ENCODE measurements at places on chromosomes 12 and 14.

- no peak for DNase-seq
These were observed 127.5 kb downstream of the PAPOLA start for GRCh38 chr14:96629558-96630222.

DNA sequence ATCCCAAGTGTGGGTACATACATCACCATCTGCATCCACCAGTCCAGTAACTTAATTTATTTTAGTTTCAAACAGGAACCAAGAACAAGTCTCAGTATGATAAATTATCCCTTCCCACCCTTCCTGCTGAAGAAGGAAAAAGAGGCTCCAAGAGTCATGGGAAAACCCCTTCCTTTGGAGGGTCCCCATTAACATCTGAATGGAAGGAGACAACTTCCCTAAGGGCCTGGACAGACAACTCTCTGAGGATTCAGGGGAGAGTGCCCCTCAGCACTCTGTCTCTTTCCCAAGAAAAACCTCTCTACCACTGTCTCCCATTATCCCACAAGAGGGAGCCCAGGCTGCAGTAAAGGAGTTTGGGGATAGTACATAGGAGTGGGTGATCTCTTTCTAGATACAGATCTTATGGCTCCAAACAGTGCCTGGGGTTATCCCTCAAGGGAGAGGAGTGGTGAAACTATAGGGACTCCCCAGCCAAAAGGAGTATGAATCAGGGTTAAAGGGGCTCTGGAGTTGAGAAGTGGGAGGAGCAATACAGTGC, 6.2 kb downstream of the WNT10B start:
- DNase-seq = no peak

- no peak for DNase-seq
These were observed 309.3 kb downstream of the PDZRN4 start for GRCh38 chr12:41497409-41497808.

DNA sequence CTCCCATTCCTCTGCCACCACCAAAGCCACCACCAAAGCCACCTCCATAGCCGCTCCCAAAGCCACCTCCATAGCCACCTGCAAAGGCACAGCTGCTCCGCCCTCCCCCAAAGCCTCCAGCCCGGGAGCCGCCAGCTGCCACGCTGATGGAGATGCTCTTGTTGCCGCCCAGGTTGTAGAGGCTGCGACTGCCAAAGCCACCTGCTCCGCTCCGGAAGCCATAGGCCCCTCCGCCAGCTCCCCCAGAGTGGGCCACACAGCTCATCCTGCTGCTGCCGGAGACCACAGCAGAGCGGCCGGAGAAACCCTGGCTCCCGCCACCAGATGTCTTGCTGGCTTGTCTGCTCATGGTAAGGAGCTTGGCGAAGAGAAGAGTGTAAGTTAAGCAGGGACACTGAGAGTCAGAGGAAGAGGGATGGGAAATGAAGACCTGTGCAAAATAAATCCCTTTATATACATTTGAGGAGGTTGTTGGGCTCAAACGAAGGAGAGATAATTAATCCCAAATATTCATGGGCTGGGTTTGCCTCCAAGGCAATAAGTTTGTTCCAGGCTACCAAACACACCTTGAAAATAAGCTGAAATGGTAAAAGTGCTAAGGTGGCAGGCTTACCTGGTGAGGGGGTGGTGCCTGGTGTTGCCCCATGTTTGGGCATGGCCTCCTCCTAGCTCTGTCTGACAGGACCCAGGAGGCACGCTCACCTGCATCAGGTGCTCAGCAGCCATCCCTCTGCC, at the start of gene KRT3:
Gene KRT3 (minus strand): TSS at position 424 of the 735 bp plus-strand sequence. CDS start 75 bp downstream, at position 349.
- DNase-seq = no peak

- DNase-seq = no peak
These were observed 1472.5 kb upstream of the SEL1L start for GRCh38 chr14:83006121-83006670.

GRCh38 chr12:96225994-96226399, 31.8 kb downstream of the ELK3 start:
- no peak for DNase-seq

DNA sequence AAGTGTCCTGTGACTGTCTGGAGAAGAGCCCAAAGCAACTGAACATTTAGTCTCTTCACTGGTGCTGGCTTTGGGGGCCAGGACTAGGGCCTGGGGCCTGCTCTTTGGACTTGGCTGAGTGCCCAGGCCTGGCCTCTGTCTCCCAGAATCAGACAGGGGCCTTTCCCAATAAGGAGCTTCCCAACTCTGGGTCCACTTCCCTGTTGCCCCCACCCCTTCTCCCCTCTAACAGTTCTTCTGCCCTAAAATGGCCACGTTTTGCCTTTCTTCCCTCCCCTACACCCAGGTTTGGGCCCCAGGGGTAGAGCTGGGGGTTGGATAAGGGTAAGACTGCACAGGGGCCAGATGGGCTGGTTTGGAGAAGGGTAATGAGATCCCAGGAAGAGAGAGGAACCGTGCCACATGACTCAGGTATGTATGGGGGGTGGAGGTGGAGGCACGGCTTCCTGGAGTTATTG, 10.0 kb upstream of the ITGA5 start:
- DNase-seq = no peak

DNA sequence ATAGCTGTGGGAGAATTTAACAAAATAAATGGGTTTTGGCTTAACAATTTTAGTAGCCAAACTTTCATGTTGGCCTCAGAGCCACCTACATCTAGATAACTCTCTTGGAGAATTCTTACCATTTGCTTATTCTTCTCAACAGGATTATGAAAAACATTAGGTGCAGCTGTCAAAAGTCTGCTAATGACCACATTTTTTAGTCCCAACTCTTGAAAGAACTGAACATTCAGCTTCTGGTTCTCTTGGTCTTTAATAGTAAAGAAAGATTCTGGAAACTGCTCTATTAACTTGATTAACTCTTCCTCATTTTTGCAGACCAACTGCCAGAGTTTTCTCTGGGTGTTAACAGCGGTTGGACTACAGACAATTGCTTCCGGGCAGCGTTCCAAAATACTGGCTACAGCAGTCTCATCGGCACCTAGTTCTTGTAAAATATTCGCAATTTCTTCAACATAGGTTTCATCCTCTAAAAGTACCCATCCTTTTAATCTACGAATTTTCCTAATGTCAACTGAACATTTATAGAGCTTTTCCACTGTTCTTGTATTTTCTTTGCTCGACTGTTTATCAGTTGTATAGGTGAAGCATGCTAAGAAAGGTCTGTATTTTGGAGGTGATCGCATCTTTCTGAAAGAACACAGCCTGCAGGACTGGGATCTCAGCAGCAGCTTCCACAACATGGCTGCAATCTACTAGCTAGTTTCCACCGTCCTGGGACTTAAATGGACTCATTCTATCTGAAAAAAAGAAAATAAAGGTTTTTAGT, 8.7 kb downstream of the MTERF2 start:
- peak; percentile 57 for DNase-seq

GRCh38 chr12:124386059-124386458, 91.2 kb downstream of the RFLNA start:
- no peak for DNase-seq

DNA sequence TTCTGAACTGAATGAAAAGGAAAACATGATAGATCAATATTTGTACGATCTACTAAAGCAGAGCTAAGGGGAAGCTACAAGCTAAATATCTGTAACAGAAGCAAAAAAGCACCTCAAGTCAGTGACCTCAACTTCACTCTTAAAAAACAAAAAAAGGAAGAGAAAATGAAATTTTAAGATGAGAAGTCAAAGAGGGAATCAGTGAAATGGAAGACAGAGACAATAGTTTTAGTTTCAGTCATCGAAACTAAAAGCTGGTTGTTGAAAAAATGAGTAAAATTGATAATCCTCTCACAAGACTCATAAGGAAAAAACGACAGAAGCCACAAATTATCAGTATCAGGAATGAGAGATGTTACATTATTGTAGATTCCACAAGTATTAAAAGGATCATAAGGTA, 11.9 kb upstream of the SLC2A13 start:
- DNase-seq = no peak

DNA sequence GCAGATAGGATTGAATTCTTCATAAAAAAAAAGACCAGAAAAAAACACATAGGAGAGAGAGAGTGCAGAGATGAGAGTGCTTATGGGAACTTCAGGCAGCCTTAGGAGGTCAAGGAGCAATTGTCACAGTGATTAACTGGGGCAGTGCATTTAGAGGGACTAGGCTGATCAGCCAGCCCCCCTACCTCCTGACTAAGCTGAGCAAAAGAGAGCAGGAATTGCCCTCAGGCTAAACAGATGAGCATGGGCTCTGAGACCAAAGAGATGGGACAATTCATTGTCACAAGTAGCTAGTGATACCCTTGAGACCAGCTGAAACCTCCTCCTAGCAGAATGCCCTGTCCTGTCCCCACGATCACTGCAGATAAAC, 124.0 kb downstream of the BTG1 start:
- DNase-seq = no peak

DNA sequence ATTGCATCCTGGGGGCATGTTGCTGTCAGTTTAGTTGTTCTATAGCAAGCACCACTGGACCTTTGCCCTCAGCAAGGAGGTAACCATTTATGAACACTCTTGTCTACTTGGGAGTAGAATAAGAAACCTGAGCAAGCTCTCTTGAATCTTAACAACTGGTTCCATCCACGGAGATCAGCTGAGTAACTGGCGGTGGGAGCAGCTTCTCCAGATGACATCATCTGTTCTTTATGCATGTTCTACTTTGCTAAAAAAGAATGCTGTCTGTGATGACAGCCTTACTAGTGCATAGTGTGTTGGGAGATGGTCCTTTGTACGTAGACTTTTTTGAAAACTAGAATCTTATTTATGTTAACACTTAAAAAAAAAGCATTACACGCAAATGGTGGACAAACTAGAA, 17.7 kb downstream of the SLC4A8 start:
- DNase-seq = no peak

- no peak for DNase-seq
These were observed 131.2 kb downstream of the KCNH5 start for GRCh38 chr14:62914025-62914424.

GRCh38 chr12:98053202-98053601, 462.2 kb upstream of the TMPO start:
- DNase-seq = no peak

- DNase-seq = no peak
These were observed 198.3 kb upstream of the OTX2 start for GRCh38 chr14:57008534-57008933.

- DNase-seq = no peak
These were observed 47.1 kb upstream of the OVCH1 start for GRCh38 chr12:29544428-29545101.

DNA sequence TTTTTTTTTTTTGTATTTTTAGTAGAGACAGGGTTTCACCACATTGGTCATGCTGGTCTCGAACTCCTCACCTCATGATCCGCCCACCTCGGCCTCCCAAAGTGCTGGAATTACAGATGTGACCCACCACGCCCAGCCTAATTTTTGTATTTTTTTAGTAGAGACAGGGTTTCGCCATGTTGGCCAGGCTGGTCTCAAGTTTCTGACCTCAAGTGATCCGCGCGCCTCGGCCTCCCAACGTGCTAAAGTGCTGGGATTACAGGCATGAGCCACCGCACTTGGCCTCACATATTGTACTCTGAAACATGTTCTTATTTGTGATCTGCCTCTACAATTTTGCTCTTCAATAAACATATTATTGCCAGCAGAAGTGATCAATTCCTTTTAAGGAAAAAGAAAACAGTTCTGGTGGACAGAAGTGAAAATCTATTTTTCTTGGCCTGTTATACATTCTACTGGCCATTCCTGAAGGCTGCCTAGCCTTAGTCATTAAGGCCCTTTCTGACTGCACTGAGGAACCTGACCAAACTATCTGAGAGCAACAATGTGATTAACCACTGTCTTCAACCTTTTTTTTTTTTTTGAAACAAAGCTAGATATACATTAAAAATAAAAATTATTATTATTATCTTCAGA, 36.1 kb downstream of the SNX6 start:
- DNase-seq = no peak

DNA sequence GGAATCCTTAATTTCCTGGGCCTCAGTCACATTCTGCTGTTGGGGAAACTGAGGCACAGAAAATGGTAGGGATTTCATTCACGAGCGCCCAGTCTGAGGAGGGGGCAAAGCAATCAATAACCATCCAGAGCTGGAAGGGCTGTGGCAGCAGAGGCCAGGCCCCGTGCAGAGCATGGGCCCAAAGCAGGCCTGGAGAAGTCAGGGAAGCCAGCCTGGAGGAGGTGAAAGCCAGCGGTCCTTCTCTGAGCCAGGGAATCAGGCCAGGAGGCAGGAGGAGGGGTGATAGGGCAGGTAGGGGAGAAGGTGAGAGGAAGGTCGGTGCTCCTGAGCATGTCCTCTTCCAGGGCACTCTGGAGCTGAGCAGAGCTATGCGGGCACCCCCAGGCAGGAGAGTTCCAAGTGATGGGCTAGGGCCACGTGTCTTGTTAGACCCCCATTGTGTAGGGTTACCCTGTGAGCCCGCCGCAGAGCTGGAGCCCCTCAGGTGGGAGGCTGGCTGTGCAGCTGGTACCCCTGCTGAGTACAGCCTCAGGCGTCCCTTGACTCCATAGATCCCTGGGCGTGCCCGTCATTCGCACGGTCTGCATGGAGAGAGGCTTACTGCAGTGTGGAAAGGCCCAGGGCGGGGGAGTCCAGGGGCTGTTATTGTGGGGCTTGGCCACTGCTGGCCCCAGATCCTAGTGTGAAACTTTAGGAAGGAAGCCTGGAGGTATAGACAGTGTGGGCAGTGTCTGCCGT, 4.8 kb downstream of the TNFAIP2 start:
- DNase-seq = no peak

DNA sequence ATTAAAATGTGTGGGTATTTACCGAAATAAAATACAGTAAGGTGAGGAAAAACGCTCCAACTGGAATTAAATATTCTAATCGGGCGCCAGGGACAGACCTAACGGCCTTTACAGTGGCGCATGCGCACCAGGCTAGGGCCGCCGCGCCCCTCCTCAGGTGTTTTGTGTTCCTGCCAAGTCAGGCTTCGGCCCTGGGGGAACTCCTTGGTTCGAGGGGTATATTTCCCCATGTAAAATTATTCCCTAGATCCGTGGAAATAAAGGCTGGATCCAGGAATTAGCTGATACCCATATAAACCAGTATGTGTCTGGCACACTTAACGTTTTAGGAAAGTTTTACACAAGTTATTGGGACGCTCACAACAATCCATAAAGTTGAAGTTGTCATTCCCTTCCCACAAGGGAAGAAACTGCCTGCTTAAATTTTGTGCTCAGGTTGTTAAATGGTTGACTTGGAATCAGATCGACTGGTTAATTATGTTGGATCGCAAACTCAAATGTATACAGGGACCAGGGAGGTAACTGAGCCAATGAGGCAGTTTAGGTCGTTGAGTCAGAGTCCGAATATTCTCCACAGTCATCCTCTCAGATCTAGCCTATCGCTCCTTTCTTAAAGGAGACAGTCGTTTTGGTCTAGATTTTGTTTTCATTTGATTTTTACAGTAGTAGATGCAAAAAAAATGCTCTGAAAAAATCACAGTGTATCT, 621 bp upstream of the ANAPC7 start:
- DNase-seq = peak; percentile 2

DNA sequence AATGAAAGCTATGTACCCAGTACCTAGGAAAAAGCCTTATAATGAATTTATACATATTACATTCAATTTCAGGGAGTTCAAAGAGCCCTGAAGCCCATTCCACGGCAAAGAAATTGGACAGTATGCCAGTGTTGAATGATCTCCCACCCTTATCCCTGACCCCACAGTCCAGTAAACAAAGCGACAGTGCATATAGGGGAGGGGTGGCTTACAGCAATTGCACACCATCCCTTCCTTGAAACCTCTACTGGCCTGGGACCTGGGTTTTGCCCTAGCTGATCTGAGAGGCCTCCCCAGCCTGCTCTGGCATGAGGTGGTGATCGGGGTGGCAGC, 17.3 kb upstream of the RND1 start:
- no peak for DNase-seq

Measured in substantia nigra (tissue), 51 donors.